ENCODE measurements at places on chromosomes 3 and 15.

- DNase-seq, result no peak
Measured at GRCh38 chr3:142022381-142022780, 127.0 kb downstream of the TFDP2 start.

DNA sequence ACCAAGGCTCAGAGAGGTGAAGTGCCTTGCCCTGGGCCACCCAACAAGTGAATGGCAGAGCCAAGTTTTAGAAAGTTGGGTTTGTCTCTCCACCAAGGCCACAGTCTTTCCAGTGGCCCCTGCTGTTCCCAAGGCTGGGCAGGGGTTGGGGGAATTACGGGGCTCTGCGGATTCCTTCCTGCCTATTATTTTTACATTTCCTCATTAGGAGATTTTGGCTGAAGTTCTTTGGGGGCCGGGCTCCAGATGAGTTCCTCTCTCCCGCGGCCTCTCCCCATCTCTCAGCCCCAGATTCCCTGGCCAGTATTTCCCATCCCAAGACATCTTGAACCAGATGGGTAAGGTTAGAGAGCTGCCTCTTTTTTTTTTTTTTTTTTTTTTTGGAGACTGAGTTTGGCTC is 44.0 kb upstream of the SMAD6 start:
- no peak for DNase-seq

DNA sequence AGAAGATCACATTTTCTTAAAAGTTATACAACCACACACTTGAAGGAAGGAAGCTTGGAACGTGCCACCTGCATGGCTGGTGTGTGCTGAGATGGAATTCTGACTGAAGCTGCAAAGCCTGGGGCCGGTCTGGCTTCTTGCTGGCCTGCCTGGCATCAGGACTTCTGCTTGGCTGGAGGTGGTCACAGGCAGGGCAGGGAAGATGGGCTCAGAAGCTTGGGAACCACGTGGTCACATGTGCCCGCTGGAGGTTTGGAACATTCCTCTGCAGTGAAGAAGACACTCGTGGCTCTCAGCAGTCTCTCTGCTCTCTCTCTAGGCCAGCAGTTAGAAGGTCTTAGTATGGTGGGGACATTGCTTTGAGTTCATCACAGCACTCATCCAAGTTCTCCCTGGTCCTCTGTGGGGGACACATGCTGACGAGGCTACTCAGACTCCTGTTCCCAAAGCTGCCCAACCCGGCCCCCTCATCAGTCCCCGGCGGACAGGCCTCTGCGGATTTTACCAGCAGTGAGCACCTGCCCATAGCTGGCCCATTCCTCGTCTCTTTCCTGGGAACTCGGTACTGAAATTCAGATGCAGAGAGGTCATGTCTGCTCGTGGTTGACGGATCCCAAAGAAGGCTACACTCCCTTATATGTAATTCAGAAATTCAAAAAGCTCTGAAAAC is 229.0 kb downstream of the ADAMTS17 start:
- no peak for DNase-seq

GRCh38 chr3:153840487-153840886 is 280.7 kb upstream of the ARHGEF26 start:
- no peak for DNase-seq

DNA sequence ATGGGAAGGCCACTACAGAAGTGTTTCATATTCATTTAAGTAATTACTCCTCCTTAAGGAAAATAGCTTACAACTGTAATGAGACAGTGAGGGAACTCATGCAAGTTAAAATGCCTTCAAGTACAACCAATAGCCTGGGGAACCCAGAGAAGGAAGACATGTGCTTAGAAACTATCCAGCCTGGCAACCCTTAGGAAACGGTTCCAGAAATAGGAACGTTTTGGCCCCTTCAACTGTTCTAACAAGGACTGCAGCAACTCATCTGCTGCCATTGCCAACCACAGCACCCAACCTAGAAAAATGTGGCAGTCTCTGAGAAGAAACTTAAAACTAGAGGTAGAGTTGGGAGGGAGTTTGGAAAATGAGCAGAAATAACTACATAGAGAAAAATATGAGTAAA is 147.5 kb upstream of the STRIT1 start:
- no peak for DNase-seq

- no peak for DNase-seq
Measured at GRCh38 chr3:146827836-146828235, 222.7 kb upstream of the PLSCR5 start.

DNA sequence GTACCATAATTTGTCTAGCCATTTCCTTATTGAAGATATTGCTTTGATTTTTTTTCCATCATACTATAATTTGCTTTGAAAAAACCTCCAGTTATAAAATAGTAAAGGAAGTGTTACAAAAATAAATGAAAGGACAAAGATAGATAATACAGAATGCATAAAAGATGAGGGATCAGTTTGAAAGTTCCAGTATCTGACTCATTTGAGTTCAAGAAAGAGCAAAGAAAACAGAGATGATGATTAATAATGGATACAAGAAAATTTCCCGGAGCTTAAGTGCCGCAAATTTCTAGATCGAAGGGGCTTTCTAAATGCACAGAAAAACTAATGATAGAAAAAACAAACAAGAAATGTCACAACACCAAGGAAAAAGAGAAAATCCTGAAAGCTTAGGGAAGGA is 4.3 kb downstream of the WDR48 start:
- DNase-seq, result no peak

DNA sequence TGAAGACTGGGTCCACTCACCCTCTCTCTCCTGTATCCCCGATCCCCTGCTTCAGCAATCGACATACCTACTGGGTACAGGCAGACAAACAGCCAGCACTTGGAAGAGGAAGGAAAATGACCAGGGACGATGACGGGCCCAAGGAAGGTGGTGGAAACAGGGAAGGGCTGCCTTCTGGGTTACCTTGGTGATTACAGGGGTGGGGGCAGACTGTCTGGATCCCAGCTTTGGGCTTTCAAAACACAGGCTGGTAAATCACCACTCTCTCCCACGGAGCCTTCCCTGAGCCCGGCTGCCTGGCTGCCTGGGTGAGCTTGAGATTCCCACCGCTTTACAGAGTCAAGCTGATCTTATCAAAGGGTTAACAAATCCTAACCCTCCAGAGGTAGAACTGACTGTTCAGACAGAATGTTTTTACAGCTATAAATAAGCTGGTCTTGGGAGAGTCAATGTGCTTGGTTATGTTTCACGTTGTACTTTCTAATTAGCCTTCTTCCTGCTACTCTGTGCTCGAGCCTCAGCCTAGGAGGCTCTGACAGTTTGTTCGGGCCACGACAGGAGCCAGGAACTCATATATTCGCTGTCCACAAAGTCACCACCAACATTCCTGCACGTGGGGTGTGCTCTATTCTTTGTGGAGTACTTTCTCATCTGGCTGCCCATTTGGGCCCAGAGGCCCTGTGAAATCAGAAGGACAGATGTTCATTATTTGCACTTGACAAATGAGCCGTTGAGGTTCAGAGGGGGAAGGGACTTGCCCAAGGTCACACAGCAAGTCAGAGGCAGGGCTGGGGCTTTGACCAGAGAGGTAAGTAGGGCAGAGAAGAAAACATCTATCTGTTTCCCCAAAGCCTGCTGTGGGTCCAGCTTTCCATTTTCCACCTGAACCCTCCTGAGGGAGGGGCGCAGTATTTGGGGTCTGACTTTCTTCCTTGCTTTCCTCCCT is 63.5 kb downstream of the FEM1B start:
- DNase-seq, result no peak

GRCh38 chr3:48927928-48928327 is 9.3 kb downstream of the ARIH2 start:
- no peak for DNase-seq

- DNase-seq, result no peak
Measured at GRCh38 chr3:190984502-190985244, 122.2 kb upstream of the GMNC start.

DNA sequence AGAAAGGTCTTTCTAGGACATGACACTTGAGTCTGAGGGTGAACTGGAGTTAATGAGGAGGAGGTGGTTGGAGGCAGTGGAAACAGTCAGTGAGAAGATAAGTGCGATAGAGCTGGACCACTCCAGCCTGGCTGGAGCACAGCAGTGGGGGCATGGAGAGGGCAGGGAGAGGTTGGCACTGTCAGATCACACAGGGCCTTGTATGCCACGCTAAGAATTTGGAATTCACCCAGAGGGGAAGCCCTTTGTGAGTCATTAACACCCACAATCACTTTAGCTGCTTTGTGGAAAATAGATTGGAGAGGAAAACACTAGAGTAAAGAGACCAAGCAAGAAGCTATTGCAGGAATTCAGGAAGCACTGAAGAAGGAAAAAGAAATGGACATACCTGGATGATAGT is 83.3 kb downstream of the ZNF621 start:
- no peak for DNase-seq

GRCh38 chr3:11641316-11641682 is 2.4 kb downstream of the VGLL4 start:
- no peak for DNase-seq

DNA sequence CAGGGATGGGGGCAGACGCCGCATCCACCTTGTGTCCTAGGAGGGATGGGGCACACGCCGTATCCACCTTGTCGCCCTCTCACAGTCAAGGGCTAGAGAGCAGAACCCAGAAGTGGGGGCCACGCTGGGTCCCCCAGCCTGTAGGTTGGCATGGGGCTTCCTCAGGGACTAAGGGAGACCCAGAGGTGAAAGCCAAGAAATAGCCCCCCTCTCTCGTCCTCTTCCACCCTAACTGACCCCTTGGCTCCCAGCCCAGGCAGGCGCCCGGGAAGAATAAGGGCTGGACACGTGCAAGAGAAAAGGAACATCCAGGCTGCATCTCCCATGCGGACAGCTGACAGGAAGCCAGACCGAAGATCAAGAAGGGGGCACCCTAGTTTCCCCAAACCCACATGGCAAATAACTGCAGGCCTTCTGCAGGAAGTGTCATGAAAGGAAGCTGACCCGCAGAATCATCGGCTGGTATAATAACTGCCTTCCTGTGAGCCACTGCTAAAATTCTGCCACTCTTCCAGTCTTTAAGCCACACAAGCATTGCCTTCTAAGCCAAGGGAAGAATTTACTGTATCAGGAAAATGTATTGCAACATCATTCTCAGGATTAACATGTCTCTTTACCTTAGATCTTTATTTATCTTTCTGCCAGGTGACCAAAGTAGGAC is 38.5 kb upstream of the TFRC start:
- DNase-seq, result no peak

DNA sequence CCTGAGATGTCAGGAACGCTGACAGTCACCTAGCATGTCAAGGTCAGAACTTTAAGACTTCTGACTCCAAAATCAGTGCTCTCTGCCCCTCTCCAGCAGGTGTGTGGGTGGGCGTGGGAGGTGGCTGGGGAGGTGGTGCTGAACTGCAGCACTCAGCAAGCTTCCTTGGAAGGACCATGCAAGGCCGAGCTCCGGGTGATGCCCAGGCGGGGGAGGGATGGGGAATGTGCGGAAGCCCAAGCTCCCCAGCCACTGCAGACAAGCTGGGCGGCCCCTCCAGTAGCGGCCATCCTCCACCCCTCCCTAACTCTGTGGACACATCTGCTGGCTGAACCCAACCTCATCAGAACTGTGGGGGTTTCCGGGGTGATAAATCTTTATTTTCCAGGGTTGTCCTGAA is 296.6 kb downstream of the TLE3 start:
- DNase-seq, result no peak

- DNase-seq, result no peak
Measured at GRCh38 chr3:115784739-115785536, 161.6 kb downstream of the GAP43 start.

Measured in coronary artery (tissue), 2 donors.